ENCODE measurements at places on chromosomes 7 and 10.

DNA sequence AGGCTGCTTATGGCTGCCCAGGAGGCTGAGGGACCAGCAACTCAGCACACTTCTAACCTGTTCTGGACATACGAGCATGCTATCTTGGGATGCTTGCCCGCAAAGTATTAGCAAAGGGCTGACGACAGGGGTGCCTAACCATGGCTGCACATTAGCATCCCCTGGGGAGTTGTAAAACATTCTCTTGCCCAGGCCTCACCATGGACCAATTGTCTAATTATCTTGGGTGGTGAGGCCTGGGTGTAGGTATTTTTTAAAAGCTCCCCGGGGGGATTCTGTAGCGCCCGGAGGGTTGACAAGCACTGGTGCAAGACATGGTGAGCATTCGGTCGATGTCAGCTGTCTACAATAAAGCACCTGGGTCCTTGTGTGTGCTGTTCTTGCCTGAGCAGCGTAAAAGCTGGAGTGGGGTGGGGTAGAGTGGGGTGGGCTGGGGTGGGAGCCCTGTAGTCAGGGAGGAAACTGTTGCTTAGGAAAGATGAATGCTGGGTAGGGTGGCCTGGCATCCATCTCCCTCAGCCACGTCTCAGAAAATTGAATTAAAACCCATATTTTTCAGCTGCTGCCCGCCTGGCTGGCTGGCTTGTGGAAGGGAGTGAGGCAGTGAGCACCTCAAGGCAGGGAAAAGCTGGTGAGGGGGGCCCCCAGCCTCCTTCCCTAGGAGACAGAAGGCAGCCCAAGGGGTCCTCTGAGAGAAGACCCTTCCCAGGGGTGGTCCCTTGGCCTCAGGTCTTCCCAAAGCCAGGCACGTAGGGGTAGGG, 2.9 kb upstream of the ADCYAP1R1 start:
- DNase-seq = no peak

GRCh38 chr7:1257863-1258262, 25.2 kb downstream of the UNCX start:
- DNase-seq = no peak

DNA sequence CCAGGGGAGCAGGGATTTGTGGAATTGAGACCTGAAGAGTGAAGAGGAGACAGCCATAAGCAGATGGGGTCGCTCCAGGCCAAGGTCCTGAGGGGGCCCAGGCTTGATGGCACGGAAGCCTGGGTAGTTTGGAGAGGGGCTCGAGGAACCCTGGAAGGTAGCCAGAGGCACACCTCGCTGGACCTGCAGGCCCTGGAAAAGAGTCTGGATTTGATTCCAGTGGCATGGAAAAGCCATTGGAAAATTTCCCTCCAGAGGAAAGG, 31.8 kb downstream of the CXCL12 start:
- no peak for DNase-seq

- DNase-seq = no peak
Measured at GRCh38 chr10:19412531-19412930, 363.9 kb downstream of the MALRD1 start.

DNA sequence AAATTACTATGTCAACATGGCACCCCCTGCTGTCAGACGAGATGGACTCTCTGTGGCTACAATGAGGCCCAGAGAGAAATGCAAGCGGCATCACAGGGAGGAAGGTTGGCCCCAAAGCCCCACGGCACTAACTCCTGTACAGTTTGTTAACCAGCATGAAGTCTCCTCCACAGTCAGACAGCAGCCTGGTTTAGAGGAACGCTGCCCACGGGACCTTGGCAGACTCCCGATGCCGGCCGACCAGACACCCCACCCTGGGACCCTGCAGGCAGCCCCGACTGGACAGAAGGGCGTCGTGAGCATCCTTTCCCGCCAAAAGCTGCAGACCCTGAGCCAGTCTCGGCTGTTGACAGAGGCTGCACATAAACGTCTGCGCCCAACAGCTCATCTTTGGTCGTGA, 158.8 kb downstream of the DIP2C start:
- no peak for DNase-seq

DNA sequence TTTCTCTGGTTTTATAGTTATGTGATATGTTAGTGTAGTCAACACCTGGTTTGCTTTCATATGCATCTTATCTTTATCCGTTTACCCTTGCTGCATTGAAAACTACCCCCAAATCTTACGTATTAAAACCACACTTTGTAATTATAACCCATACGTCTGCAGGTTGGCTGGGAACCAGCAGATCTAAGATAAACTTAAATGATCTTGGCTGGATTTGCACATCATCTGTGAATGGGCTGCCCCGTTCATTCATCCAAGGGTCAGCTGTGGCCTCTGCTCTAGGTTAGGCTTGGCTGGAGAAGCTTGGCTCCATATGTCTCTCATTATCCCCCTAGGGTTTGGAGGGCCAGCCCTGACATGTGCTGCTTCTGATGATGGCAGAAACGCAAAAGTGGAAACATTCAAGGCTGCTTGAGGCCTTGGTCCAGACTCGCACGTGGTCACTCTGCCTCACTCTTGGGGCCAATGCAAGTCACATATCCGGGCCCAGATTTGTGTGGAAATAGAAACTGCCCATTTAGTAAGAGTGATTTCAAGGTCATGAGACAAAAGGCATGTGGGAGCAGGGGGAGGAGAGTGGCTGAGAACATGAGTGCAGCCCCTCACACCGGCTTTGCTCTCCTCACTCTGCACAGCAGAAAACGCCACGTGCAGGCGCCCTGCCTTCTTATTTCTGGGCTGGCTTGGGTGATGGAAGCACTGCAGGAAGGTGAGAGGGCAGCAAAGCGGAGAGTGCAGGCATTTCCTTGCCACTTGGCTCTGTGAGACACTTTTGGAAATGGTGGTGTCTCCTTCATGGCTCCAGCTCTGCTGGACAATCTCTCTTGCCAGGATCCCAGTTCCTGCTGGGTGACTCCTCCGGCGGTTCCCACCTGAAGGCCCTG, 553.8 kb downstream of the GLRX3 start:
- DNase-seq = no peak

DNA sequence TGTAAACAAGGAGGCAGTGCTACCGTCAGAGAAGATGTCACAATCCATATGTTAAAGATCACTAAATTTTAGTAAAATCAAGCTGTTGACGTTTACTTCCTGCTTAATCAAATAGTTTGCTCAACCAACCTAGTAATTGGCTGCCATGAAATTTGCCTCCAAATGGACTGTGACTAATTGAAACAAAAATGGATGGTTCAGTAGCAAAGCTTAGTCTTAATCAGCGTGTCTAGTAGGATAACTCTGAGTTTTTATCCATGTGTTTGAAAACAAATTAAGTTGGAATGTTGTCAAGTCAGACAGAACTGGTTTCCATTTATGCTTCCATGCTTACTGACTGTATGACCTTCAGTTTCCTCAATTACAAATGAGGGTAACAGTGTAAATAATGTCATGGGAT, 1456.7 kb upstream of the CELF2 start:
- DNase-seq = no peak

GRCh38 chr10:33335801-33336581, 1.5 kb upstream of the NRP1 start:
- DNase-seq = no peak

- DNase-seq = no peak
Measured at GRCh38 chr7:116021237-116021636, 9.3 kb downstream of the TFEC start.

- no peak for DNase-seq
Measured at GRCh38 chr7:107993891-107994291, 9.1 kb downstream of the LAMB1 start.

- DNase-seq = no peak
Measured at GRCh38 chr7:4831723-4832495, 29.9 kb downstream of the PAPOLB start.

GRCh38 chr10:49170632-49171325, 17.4 kb downstream of the TMEM273 start:
- DNase-seq = no peak

DNA sequence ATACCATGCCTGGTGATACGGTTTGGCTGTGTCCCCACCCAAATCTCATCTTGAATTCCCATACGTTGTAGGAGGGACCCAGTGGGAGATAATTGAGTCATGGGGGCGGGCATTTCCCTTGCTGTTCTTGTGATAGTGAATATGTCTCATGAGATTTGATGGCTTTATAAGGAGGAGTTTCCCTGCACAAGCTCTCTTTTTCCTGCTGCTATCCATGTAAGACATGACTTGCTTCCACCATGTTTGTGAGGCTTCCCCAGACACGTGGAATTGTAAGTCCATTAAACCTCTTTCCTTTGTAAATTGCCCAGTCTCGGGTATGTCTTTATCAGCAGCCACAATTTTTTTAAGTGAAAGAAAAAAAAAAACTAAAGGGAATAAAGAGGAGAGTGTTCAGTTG, 152.5 kb downstream of the ARHGAP12 start:
- no peak for DNase-seq

GRCh38 chr10:5618829-5619228, 47.6 kb downstream of the ASB13 start:
- DNase-seq = no peak

DNA sequence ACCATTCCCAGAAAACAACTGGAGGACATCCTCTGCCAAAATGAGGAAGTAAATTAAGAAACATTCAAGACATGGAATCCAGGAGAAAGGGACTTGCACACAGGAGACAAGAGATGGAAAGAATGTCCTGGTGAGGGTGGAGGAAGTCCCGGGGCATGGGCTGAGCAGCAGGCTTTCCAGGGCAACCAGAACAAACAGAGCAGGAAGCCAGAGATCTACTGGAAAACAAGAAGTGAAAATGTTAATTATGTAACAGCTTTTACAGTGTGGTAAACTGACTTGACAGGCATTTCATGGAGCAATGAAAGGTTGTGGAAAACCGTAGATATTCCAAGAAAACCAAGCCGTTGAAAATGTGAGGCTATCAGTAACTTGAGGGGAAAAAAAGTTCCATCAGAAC, 55.2 kb upstream of the ZNF746 start:
- no peak for DNase-seq

- DNase-seq = no peak
Measured at GRCh38 chr7:55160539-55160938, 141.7 kb downstream of the EGFR start.

DNA sequence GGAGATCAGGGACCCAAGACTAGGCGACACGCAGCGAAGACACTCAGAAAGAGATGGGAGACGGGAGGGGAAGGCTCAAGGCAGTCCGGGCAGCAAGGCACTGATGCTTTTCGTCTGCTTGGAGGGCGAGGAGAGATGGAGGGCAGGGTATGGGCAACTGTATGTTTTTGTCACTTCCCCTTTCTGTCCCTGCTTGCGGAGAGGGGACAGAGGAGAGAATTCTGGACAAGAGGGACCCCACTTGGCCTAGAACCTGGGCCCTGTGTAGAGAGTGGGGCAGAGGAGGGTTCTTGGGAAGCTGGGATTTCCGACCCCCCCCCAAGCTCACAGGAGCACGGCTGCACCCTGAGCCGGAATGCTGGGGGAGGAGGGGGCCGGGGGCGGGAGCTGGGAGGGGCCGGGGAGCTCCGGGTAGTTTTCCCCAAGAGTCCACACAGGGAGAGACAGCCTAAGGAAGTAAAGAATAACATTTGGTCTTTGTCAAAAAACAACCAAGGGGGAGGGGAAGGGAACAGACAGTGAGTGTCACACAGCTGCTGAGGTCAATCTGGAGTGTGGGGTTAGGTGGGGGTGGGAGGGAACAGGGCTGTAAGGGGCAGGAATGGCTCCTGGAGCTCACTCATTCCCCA, 1.8 kb downstream of the LRCH4 start:
- DNase-seq = no peak

DNA sequence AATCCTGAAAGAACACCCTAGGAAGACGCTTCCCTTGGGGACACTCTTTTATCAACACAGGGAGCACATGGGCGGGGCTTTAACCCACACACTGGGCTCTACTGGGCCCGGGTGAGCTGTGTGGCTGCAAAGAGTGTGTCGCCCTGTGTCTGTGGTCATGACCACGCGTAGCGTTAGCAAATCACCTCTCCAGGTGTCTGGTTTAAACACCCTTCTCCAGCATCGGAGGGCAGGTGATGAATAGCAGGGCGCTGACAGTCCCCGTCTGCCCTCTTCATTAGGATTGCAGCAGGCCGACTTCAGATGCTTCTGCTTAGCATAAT, 127.7 kb downstream of the ADARB2 start:
- DNase-seq = no peak

DNA sequence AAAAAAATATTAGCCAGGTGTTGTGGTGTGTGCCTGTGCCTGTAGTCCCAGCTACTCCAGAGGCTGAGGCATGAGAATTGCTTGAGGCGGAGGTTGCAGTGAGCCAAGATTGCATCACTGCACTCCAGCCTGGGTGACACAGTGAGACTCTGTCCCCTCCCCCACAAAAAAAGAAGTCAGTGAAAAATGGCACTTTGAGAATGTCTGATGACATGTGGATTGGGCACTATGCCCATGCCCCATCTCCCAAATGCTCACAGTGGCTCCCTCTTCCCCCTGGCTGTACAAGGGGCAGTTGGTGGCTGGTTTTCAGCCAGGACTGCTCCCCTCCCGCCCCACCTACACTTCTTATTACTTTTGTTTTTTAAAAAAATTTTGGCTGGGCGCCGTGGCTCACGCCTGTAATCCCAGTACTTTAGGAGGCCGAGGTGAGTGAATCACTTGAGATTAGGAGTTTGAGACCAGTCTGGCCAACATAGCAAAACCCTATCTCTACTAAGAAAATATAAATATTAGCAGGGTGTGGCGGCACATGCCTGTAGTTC, 26.1 kb downstream of the IL15RA start:
- no peak for DNase-seq

GRCh38 chr7:84529480-84530205, 335.1 kb upstream of the SEMA3A start:
- no peak for DNase-seq

- DNase-seq = no peak
Measured at GRCh38 chr7:16921644-16922257, 40.0 kb upstream of the AGR3 start.

DNA sequence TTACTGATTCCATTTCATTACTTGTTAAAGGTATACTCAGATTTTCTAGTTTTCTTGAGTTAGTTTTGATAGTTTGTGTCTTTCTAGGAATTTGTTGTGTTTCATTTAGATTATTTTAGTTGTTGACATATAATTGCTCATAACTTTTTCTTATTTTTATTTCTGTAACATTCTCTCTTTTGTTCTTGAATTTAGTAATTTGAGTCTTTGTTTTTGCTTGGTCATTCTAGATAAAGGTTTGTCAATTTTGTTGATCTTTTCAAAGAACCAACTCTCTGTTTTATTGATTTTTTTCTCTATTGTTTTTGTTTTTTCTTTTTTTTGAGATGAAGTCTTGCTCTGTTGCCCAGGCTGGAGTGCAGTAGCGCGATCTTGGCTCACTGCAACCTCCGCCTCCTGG, 7.2 kb downstream of the EXOC6 start:
- no peak for DNase-seq

GRCh38 chr7:41576166-41576565, 126.7 kb downstream of the INHBA start:
- DNase-seq = no peak

All from stimulated activated CD8-positive, alpha-beta memory T cell treated with anti-CD3 and anti-CD28 coated beads, Interleukin-4, amount 100 ng/mL, for 4 hours (primary cell).